ENCODE measurements at places on chromosomes 12 and 14. TPM values are rescaled to one million over a fixed set of nuclear protein-coding genes. Genes with fewer than 3 reads are reported as not detected.
A peak's percentile ranks its signal among the peaks of the same experiment; 100 is the strongest.

UNC79 gene
- total RNA-seq: not detected

DNA sequence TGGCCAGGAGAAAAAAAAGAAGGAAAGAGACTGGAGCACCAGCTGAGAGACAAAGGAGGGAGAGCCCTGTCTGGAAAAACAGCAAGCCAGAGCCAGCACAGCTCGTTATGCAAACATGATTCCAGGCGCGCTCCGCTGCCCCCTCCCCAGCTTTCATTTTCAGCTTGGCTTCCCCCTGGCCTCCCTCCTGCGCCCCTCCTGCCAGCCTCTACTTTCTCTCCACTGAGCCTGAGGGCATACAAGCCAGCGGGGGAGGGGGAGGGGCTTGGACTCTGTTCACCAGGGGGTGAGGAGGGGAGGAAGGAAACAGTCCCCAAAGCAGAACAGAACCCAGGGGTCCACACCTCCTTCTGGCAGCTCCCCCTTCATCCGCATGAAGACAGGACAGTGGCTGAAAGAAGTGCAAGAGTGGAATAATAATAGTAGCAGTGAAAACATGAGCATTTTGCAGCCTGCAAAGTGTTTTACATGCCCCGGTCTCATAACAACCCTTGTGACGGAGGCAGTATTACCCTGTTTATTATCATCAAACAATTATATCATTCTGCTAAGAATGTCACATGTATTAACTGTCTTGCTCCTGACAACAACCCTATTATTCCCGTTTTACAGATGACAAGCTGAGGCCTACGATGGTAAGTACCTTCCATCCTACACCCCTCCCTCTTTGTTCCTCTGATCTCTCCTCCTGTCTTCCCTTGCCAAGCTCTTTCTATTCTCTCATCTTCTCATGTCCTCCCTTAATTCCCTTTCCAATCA, 24.2 kb downstream of the SMUG1 start:
- H3K36me3 ChIP-seq: no peaks in the 10 kb centered on the region
- DNase-seq: no peak
- no peak overlapping the region for H3K4me3 ChIP-seq

- DNase-seq: peak; percentile 83
- no peaks in the 10 kb centered on the region for H3K27me3 ChIP-seq
- peaks cover 18% of the 10 kb centered on the region for H3K4me1 ChIP-seq
These were observed 50.5 kb downstream of the GTF2A1 start for GRCh38 chr14:81170104-81170828.

PRKD1 gene
- total RNA-seq: not detected

ARMH4 gene
- not detected for total RNA-seq

DNA sequence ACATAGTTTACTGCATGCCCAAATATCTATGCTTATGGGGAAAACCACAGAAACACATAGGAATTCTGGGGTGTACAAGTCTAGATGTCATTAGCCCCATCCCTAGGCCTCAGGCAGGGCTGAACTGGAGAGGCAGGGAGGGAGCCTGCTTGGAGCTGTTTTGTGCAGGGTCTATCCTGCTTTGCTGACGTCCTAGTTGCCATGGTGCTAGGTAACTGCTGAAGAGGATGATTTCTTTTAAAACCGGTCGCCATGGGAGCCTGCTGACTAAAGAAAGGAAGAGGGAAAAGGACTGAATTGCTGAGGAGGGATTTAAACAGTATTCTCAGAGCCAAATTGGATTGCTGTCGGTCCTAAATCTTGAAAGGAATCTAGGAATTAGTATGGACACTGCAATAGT, 10.7 kb downstream of the GPR19 start:
- no peak overlapping the region for H3K27ac ChIP-seq
- no peak for DNase-seq

DNA sequence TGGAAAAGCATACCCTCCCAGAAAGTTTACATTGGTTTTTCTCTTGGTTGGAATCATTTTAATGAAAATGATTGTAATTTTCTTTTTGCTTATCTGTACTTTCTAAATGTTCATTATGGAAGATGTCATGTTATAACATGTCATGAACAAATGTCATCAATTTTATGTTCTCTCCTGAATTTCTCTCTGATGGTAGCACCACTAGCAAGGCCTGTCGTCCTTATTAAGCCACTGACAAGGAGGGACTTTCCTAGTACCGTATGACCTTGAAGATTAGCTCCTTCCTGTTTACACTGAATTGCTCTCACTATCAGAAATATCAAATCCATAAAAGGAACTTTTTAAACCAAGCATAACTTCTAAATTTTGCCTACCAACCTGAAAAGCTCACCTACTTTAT, 99.0 kb downstream of the ESR2 start:
- H3K4me1 ChIP-seq: peaks cover 18% of the 10 kb centered on the region
- DNase-seq: no peak
- no peaks in the 10 kb centered on the region for H3K27me3 ChIP-seq
- no peak overlapping the region for H3K27ac ChIP-seq

- H3K4me3 ChIP-seq: no peak overlapping the region
- no peaks in the 10 kb centered on the region for H3K4me1 ChIP-seq
- H3K27me3 ChIP-seq: no peaks in the 10 kb centered on the region
- no peak for DNase-seq
- no peak overlapping the region for H3K27ac ChIP-seq
- H3K36me3 ChIP-seq: no peaks in the 10 kb centered on the region
These were observed 384.3 kb downstream of the ADAMTS20 start for GRCh38 chr12:43167691-43168090.

BLTP3B gene
- 65.1 TPM for total RNA-seq

INHBE gene
- total RNA-seq: 0.61 TPM

DNA sequence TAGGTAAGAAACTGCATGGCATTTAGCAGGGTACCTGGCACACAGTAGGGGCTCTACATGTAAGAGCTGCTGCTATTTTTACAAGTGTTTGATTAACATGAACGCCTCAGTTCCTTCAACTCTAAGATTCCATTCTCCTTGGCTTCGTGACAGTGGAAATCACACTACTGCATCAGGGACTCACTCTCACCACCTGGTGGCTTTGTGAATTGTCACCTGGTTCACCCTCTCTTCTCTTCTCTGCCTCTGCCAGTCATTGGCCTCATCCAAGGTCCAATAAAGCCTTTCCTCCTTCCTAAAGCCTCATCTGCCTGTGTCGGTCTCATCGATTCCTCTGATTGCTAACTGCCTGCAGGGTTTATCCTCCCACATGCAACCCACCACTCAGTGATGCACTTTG, 476.4 kb downstream of the VRK1 start:
- DNase-seq: no peak
- no peaks in the 10 kb centered on the region for H3K36me3 ChIP-seq
- no peak overlapping the region for H3K27ac ChIP-seq
- no peaks in the 10 kb centered on the region for H3K27me3 ChIP-seq
- H3K4me1 ChIP-seq: peaks cover 16% of the 10 kb centered on the region

GRCh38 chr14:24959791-24960331, 90.1 kb downstream of the STXBP6 start:
- H3K36me3 ChIP-seq: no peaks in the 10 kb centered on the region
- no peaks in the 10 kb centered on the region for H3K27me3 ChIP-seq
- H3K4me1 ChIP-seq: no peaks in the 10 kb centered on the region
- no peak overlapping the region for H3K27ac ChIP-seq
- H3K4me3 ChIP-seq: no peak overlapping the region

PTHLH gene
- 0.33 TPM for total RNA-seq

SAMD15 gene
- total RNA-seq: 1.0 TPM

PLEKHD1 gene
- not detected for total RNA-seq

TAS2R13 gene
- 0.26 TPM for total RNA-seq
